ENCODE measurements at places on chromosomes 6 and 20.
A peak's percentile ranks its signal among the peaks of the same experiment; 100 is the strongest.

- no peak for DNase-seq
These were observed 141.4 kb downstream of the HIVEP2 start for GRCh38 chr6:142803495-142804058.

GRCh38 chr6:71403422-71404134, 115.0 kb downstream of the OGFRL1 start:
- no peak for DNase-seq

DNA sequence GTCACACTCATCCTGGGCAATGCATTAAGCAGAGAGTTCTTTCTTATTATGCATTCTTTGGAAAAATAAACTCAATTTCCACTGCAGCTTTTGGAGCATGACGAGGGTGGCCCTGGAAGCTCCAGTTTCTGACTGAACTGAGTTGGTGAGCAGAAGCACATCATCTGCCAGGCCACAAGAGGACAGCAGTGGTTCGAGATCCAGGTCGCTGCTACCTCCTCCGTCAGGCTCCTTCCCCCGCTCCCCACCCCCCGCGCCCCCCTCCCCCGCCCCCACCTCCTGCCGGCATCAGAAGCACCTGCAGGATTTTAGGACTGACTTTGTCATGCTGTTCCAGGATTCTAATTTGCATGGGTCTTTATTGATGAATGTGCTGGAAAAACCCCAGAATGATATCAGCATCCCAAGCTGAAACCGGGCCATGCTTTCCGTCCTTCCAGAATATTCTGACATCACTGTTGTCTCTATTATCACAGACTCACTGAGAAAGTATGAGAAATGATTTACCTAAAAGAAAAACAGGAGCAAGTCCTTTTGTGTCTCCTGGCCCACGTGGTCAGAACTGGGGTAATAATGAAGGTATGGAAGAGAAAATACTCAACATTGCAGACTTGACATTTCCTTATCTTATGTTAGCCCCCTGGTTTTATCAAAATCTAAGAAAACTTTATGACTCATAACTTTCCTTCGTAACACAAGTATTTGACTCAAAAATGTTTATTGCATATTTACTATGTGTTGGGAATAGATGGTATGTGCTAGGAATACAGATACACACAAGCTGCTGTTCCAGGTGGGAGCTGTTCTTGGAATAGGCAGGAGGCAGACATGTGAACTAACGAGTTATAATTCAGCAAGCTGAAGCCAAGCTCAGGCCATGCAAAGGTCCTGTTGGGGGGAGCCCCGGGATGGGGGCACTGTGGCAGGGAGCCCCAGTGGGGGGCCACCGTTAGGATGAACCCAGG, 220.2 kb upstream of the EXOC2 start:
- peak; percentile 25 for DNase-seq

GRCh38 chr6:132234356-132234755, 166.9 kb downstream of the MOXD1 start:
- DNase-seq, result no peak

- DNase-seq, result no peak
These were observed 185.3 kb downstream of the PKHD1 start for GRCh38 chr6:51901766-51902764.

DNA sequence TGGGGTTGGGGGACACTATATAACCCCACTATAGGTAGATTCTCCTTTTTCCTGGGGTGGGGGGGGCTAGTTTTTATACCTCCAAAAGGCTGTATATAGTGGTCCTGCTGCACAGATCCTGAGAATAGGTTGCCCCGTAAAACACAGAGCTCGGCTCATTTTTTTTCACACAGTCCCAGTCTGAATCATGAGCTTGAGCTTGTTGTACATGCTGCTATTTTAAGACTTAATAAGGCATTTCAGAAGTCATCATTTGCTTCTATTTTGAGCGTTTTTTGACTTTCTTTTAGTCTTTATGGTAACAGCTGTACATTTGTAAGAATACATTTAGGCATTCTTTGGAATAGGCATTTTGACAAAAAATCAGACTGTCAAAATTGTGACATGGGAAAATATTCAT, 30.5 kb downstream of the SLC9A8 start:
- no peak for DNase-seq

- no peak for DNase-seq
These were observed 23.2 kb downstream of the PPP1R16B start for GRCh38 chr20:38828514-38829295.

- DNase-seq, result no peak
These were observed 73.1 kb downstream of the HIVEP2 start for GRCh38 chr6:142871910-142872331.

GRCh38 chr6:14542670-14543366, 425.2 kb downstream of the CD83 start:
- no peak for DNase-seq

- peak; percentile 41 for DNase-seq
These were observed 2.0 kb downstream of the FOXC1 start for GRCh38 chr6:1611572-1612298.

- no peak for DNase-seq
These were observed 30.0 kb upstream of the PHACTR2 start for GRCh38 chr6:143647732-143648131.

Measured in NCI-H2029 (cell line).